SK-N-MC (cell line): ENCODE measurements at places on chromosomes 2 and 18.

DNA sequence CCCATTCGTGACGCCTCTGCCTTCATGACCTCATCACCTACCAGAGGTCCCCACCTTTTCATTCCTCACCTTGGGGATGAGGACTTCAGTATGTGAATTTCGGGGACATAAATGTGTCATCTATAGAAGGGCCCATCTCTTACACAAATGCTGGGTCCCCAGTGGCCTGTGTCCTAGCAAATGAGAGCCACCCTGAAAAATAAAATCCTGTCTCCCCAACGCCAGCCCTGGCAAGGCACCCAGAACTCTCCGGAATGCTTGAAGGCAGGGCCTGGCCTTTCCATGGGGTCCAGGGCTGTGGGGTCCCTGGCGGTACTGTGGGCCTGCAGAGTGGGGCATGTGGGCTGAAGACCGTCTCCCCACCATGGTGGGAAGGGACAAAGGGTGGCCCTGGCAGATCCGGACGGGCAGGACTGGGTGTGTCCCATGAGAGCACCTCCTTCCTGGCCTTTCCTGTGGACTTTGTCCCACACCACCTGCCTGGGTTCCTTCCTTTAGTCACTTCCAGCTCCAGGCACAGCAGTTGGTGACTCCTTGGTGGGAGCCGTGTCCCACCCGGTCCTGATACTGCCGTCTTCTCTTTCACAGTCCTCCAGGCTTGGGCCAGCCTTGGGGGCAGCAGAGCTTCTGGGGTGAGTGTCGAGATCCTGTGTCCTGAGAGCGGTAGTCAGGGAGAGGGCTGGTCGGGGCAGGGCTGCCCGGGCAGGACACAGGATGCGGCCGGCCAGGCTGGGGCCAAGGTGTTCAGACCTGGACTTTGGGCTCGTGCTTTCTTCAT is 18.6 kb downstream of the CAPN10 start:
- no peak for DNase-seq

- DNase-seq = no peak
Observed at GRCh38 chr2:8241317-8241716, 440.5 kb upstream of the ID2 start.

DNA sequence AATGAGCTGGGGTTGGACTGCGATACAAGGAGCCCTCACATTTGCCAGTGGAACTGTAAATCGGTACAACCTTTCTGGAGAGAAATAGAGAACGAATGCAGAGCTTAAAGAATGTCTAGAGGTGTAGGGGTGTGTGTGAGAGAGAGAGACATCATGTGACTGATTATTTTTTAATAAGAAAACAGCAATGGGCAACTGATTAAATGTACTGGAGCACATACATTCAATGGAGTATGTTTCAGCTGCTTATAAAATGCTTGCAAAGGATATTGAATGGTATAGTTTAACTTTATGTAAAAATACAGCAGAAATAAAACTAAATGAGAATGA is 391 bp upstream of the TMEM17 start:
- no peak for DNase-seq

DNA sequence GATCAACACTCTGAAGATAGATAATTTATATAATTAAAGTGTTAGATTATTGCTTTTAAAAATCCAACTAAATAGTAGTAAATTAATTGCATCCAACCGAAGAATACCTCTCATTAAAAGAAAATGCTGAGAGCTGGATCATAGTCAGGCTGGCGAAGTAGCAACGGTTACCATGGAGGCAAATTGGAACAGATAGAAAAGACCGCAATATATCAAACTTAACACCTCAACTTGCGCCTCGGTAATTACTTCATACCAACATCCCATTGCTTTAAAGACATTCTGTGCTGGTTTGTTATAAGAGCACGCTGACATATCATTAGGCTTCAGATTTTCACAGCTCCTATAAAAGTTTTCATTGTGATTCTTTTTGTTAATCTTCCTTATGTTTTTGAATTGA is 183.8 kb upstream of the ZC3H15 start:
- DNase-seq = no peak

GRCh38 chr2:45291296-45291701 is 282.0 kb upstream of the SIX2 start:
- DNase-seq = no peak

- DNase-seq = no peak
Observed at GRCh38 chr2:99867770-99868169, 274.6 kb downstream of the AFF3 start.

- DNase-seq = no peak
Observed at GRCh38 chr2:35199298-35199697, 1156.3 kb upstream of the CRIM1 start.

- DNase-seq = no peak
Observed at GRCh38 chr2:127046579-127046978, 60.4 kb downstream of the BIN1 start.

- DNase-seq = no peak
Observed at GRCh38 chr2:182300608-182301007, 126.2 kb downstream of the PDE1A start.

DNA sequence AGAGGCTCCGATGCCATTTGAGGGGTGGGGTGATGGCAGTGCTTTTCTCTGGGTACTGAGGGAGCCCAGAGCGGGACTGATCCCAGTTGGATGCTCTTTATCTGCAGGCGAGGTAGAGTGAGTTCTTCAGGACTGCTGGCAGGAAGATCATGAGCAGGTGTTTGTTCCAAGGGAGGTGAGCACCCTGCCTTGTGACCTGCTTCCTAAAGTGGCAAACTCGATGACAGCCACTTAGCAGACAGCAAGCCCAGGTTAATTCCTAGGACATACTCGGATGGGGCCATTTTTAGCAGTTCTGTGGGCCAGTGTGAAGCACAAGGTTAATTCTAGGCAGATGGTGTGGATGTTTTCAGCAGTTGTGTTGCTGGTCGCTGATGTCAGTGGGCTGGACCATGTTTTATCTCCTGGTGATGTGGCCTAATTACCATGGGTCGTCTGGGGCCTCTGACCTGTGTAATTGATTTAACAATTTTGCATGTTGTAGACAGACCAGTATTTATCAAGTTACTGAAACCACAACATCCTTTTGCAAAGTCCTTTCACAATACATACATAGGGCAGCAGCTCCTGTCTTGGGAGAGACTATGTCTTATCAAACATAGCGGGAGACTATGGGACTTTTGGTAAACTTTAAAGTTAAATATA is 4.9 kb downstream of the FKBP1B start:
- DNase-seq = no peak
